ENCODE measurements at places on chromosomes 5 and 9.

- no peak for DNase-seq
Observed at GRCh38 chr5:79436224-79436623, 77.7 kb downstream of the HOMER1 start.

- DNase-seq = no peak
Observed at GRCh38 chr5:43075319-43076293, 35.5 kb upstream of the ANXA2R start.

DNA sequence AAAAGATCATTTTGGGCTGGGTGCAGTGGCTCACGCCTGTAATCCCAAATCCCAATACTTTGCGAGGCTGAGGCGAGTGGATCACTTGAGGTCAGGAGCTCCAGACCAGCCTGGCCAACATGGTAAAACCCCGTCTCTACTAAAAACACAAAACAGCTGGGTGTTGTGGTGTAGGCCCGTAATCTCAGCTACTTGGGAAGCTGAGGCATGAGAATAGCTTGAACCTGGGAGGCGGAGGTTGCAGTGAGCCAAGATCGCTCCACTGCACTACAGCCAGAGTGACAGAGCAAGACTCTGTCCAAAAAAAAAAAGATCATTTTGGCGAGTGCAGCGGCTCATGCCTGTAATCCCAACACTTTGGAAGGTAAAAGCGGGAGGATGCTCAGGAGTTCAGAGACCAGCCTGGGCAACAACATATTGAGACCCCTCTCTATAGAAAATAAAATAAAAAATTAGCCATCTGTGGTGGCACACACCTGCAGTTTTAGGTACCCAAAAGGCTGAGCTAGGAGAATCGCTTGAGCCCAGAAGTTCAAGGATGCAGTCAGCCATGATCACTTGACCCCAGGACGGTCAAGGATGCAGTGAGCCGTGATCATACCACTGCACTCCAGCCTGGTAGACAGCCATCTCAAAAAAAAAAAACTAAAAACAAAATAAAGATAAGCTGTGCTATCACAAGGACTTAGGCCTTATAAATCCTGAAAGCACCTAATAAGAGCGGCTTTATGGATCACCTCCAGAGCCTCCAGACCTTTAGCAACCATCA is 16.2 kb downstream of the PPP2CA start:
- no peak for DNase-seq

- DNase-seq = no peak
Observed at GRCh38 chr5:77396017-77396416, 96.1 kb downstream of the WDR41 start.

DNA sequence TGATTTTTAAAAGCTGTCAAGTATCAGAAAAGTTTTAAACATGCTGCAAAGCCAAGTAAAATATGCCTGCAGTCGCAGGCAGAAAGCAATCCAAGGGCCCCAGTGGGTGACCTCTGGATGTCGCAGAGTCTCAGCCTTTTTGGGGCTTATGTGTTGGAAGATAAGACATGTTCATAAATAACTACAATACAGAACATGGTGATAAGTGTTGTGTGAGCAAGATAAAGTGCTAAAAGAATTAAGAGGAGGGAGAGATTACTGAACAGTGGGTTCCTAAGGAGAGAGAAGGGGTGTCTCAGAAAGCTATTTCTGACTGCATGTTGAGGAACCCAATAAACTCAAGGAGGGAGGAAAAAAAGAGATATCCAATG is 78.9 kb upstream of the ADRB2 start:
- DNase-seq = no peak

- DNase-seq = peak; percentile 27
Observed at GRCh38 chr9:91905991-91906469, 44.0 kb downstream of the ROR2 start.

- no peak for DNase-seq
Observed at GRCh38 chr9:2697492-2697891, 19.8 kb upstream of the KCNV2 start.

Data from T-helper 9 cell (primary cell).